ENCODE measurements at places on chromosomes 2 and 18. TPM values are rescaled to one million over a fixed set of nuclear protein-coding genes. Genes with fewer than 3 reads are reported as not detected.

DNA sequence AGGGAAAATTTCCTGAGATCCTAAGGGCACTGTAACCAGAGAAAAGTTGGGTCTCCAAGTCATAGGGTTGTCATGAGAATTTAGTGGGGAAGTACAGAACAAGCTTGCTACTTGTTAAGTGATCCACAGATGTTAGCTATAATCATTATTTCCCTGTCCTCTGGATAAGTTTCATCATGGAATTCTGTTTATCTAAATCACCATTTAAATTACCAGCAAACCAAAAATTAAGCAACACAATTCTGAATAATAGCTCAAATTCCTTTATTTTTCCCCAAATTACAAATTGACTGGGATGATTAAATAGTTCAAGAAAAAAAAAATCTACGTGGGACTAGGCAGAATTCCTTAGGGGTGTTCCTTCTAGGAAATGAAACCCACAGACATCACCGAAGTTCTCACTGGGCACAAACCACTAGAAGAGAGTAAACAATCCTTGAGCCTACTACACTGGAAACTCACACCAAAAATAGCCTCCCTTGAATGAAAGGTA is 159.5 kb downstream of the COL6A3 start:
- DNase-seq, result no peak

GRCh38 chr2:21451403-21451802 is 327.6 kb downstream of the TDRD15 start:
- no peak for DNase-seq

DNA sequence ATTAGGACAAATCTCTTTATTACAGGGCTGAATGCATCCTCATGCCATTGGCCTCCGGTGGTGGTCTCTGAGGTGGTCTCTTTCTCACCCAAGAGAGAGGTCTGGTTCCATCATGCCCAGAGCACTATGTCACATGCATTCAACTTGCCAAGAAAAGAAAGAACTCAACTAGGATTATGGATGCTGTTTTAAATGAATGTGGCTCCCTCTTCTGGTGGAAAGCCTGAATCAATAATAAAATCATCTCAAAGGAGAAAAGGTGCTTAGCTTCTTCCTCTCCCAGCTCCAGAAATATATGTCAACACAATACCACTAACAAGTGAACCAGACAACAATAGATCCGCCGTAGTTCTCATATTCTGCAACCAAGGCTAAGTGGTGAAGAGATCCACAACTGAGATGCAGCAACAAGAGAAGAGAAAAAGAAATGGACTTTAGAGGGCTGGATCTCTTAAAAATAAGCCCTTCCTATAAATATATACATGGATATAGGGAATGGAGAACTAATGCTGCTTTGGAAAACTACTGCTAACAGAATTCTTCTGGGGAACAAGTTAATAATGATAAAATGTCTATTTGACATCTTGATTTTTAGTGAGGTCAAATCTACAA is 396.8 kb downstream of the NCKAP5 start:
- peak; percentile 22 for DNase-seq

DNA sequence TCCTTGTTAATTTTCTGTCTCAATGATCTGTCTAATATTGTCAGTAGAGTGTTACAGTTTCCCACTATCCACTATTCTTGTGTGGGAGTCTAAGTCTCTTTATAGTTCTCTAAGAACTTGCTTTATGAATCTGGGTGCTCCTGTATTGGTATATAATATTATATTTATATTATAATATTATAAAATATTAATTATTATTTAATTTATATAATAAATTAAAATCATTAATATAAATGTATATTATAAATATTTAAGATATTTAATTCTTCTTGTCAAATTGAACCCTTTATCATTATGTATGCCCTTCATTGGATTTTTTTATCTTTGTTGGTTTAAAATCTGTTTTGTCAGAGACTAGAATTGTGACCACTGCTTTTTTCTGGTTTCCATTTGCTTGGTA is 1950.2 kb upstream of the LRRTM1 start:
- DNase-seq, result no peak

DNA sequence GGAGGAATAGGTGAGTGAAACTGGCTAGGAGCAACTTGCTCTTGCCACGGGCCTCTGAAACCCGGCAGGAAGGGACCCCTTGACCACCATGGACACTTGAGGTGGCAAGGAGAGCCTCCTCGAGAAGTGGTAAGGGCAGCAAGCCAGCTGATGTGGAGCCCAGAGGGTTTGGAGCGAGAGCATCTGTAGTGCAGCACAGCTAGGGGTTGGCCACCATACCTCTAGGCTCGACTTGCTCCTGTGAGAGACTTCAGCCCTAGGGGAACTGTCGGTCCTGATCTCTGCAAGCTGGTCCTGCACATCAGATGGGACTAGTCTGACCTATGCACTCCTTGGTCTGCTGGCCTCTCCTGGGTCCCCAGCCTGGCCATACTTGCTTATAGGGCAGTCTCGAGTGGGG is 158.4 kb downstream of the CCDC178 start:
- no peak for DNase-seq

DNA sequence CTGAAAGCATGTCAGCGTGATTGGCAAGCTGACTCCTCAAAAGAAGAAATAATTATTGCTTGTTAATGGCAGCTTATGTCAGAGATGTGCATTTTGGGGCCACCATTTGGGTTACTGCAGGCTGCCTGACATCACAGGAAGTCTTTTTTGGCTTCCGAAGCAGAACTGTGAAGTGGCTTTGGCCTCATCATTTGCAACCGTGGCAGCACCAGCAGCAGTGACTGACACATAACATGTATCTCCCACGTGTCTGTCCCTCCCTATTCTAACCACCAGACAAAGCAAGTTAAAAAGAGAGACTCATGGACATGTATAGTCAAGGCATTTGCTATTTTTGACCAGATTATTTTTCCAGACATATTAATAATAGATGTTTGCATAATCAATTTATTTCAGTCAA is 488.7 kb upstream of the ACVR2A start:
- DNase-seq, result no peak

- peak; percentile 85 for DNase-seq
Observed at GRCh38 chr2:98917031-98917471, 19.0 kb downstream of the CRACDL start.

DNA sequence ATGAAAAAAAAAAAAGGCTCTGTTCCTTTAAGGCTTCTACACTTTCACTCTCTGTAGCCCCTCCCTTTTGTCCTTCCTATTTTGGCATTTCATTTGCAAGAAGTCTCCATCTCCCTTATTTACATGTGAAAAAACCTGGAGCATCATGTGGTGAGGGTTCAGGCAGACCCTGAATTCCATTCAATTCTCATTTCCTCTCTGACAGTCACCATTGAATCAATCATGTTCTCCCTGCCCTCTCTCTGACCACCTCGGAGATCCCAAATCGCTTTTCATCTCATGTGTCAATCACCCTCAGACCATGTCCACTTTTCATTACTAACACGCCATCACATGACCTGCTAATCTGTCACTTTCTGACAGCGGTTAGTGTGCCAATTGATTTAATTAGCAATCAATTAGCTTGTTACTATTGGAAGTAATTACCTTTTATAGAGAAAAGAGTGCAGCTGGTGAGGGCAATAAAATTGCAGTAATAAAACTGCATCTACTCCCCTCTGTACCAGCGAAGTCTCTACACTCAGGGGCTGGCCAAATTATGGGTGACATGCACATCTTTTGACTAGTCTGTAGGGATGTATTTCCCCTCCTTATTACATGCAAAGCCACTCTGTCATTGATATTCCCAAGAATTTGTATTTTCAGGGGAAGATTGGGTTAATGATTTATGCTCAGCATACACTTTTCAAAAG is 317.4 kb downstream of the EN1 start:
- DNase-seq, result no peak

The DSG1 gene
- not detected for total RNA-seq

The NEDD4L gene
- total RNA-seq, result 21.1 TPM

The ICOS gene
- total RNA-seq, result not detected

The RNF144A gene
- 2.5 TPM for total RNA-seq

The UGT1A8 gene
- not detected for total RNA-seq

All from pulmonary artery endothelial cell (primary cell).